ENCODE measurements at places on chromosomes 1 and 21.
A peak's percentile ranks its signal among the peaks of the same experiment; 100 is the strongest.

DNA sequence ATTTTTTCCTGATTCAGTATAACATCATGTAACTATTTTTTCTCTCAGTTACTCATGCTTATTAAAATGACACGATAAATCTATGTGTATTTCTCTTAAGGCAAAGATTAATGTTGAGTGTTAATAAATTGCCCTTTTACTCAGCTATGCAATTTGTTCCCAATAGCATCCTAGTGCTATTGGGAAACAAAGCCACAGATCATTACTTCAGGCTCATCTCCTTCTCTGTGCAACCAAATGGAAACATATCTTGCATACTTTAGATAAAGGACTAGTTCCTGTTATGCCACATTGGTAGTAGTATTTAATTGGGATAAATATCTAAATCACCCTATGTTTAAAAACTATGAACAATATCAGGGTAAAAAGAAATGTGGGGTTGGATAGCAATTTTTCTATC lies 106.2 kb downstream of the PLPPR4 start:
- no peak for DNase-seq

DNA sequence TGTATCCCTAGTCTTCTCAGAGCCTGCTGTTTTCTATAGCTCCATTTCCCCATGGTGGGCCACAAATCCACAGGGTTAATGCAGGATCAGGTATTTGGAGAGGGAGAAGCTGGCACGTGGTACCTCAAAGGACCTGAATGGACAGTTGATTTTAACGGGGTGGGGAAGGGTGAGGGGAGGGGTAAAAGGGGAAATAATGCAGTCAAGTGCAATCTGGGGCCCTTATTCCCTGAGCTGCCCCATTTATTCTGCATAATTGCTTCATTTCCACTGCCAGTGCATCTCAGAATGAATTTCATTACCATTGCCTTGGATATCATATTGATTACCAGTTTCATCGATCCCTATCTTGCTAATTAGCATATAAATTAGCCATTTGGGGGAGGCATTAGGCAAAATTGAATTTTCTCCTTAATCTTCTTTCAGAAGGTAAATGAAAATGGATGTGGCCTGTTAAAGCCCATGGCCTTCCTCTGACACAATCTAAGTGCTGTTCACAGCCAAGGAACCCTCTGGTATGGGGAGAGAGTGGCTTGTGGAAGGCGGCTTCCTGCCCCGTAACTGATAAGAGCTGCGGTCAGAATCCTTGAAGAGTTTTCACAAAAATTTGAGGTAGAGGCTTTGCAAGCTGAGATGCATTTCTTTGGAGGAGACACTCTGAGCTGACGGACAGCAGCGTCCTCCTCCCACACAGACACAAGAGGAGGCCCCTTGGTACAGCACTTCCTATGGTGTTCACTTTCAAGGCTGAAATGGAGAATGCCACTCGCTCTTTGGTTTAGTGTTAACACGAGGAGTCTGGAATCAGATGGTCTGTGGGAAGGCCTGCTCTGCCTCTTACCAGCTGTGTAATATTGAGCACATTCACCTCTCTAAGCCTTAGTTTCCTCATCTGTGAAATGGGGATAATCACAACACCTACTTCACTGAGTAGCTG lies 34.4 kb downstream of the PHC2 start:
- no peak for DNase-seq

GRCh38 chr1:65668368-65668767 lies 124.3 kb upstream of the PDE4B start:
- DNase-seq = no peak

DNA sequence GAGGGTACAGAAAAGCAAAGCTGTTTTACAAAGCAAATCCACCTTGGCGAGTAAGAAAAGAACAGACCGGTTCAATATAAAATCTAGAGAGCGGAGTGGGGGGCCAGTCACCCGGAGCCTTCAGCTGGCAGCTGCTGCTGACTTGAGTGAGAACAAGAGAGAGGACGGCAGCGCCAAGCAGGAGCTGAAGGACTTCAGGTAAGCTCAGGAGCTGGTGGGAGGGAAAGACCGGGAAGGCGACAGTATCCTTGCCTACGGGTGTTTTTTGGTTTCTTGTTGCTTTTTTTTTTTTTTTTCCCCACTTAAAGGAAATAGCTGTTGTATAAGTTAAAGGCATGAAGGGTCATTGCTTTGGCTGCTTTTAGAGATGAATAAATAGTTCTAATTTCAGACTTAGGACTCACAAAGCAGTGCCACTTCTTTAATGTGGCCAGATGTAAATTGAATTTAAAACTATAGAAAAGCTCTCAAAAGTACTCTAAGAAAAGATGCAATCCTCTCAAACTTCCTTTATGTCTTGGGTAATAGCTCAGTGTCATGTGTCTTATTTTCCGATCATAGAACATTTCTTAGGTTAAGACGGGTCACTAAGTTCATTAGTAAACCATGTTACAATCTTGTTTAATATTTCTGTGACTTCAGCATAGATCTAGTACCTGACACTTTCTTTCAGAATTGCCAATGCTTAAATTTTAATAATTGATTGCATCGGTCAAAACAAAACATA lies 82.8 kb downstream of the PRDM2 start:
- no peak for DNase-seq

- DNase-seq = no peak
Observed at GRCh38 chr1:244371242-244372141, 80.2 kb downstream of the ADSS2 start.

DNA sequence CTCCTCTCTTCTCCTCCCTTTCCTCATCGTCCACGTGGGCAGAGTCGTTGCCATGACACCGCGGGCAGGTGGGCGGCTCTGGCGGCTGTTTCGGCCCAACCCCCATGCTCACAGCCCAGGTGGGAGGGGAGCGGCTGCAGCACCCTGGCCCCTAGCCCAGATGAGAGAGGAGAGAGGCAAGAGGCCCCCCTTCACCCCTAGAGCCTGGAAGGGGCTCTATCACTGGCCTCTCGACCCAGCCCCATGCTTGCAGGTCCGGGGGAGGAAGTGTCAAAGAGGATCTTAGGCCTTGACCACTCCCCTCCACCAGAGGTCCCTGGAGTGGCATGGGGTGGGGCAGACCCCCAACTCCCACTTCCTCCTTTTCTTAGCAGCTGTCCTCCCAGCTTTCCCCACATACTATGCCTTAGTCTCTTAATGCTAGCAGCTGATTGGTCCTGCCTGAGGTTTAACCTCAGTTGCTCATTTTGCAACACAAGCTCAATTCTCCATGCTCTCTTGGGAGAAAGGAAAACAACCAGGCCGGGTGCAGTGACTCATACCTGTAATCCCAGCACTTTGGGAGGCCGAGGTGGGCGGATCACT lies 10.4 kb downstream of the DLGAP3 start:
- DNase-seq = no peak

DNA sequence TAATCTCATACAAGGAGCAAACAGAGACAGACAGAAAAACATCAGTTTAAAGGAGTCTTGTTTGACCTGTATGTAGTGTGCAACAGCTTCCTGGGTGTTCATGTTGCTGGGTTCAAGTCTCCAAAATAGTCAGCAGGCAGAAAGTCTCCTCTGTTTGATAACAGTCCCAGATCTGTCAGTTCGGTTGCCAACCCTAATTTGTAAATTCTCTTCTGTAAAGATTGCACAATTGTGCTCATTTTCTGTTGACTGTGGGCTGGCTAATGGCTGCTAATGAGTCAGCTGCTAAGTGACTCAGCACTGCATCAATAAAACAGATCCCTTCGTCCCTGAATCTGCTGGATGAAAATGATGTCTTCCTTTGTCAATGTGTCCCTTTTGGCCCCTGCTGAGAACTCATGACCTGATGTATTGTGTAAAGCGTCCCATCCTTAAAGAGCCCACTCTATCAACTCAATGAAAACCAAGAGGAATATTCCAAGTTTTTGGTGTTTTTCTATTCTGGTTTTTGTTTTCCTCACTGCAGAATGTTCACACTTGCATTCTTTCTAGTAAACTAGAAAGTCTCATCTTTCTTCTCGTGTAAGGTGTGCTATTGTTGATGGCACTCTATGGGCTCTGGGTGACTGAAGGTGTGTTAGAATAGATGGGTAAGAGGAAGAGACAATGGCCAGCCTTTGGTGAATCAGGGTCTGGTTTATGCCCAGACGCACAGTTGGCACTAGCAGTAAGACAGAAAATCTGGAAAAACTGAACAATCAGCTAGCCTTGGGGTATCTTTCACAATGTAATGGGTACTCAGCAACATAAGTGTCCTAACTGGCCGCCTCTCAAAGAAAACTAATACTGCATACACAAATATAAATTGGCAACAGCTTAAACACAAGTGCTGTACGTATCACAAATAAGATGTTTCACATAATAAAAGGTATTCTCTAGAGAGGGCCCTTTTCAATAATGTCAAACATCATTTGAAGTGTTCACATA lies 75.1 kb upstream of the SIPA1L2 start:
- DNase-seq = no peak

- no peak for DNase-seq
Observed at GRCh38 chr1:234499943-234500245, 20.9 kb upstream of the TARBP1 start.

- DNase-seq = no peak
Observed at GRCh38 chr1:44012404-44012803, 18.9 kb downstream of the SLC6A9 start.

DNA sequence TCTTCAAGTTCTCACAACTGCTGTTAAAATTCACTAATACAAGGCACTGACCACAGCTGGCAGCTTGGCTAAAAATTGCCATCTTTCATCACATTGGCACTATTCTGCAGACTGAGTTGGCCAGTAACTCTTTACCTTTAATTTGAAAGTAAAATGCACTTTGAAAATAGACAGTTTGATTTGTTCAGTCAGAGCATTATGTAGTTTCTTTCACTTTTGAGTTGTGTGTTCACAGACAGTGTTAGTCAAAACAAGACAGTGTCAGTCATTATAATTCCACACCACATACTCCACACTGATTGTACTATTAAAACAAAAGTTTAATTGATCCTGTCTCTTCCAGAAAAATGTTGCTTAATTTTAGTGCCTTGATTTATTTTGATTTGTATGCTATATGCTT lies 160.7 kb downstream of the SDCCAG8 start:
- DNase-seq = no peak

- DNase-seq = no peak
Observed at GRCh38 chr1:63022319-63022718, 238.4 kb downstream of the ATG4C start.

- DNase-seq = no peak
Observed at GRCh38 chr1:59261537-59261936, 35.4 kb upstream of the FGGY start.

DNA sequence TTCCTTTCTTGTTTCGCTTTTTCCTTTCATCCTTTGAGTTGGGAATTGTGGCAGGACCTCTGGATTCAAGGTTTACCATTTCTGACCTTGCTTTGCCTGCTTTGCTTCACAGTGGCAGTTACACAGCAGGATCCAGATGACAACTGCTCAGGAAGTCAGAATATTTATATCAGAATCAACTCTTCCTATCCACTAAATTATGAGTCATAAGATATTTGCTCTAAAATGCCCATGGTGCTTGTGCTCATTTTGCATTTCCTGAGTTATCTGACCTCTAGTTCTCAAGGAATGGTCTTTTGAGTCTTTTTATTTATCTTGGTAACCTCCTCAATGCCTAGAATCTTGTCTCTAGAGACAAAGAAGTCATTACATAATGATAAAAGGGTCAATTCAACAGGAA lies 290.8 kb downstream of the LRRC7 start:
- DNase-seq = no peak

- DNase-seq = peak; percentile 71
Observed at GRCh38 chr1:155127105-155127966, at the start of gene EFNA1. EFNA1 (plus strand) TSS chr1:155127876; CDS start chr1:155127978, 102 bp downstream.

DNA sequence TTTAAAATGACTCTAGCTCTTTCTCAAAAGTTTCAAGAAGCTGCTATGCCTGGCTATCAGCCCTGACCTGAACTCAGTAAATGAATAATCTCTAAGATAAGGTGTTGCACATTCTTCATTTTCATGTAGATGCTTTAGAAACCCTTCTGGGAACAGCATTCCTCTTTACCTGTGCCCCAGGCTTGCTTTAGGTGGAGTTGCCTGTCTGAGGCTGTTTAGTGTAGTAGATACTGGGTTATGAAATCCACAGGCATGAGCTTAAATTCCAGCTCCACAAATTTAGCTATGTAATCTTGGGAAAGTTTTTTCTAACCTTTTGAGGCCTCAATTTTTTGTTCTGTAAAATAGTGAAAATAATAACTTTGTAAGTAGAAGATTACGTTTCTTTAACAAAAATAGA lies 41.6 kb downstream of the ATP6V1G3 start:
- DNase-seq = no peak

DNA sequence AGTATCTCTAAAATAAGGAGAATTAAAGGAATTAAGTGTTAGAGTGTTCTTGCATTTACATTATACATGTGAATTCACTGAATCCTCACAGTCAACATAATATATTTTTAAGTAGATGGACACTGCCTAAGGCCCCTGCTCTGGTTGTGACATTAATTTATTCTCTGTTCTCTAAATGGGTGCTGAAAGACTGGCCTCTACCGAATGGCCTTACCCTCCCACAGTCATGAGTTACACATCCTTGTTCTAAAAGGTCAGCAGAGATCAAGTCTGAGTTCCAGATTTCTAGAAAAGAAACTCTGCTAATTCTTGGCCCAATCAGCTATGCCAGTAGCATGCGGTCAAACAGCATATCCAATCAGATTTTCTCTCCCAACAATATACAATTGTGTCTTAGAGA lies 193.2 kb downstream of the TM2D1 start:
- DNase-seq = no peak

- DNase-seq = no peak
Observed at GRCh38 chr1:54357967-54358366, 48.2 kb downstream of the SSBP3 start.

GRCh38 chr1:119737040-119737682 lies 25.4 kb downstream of the PHGDH start:
- no peak for DNase-seq

DNA sequence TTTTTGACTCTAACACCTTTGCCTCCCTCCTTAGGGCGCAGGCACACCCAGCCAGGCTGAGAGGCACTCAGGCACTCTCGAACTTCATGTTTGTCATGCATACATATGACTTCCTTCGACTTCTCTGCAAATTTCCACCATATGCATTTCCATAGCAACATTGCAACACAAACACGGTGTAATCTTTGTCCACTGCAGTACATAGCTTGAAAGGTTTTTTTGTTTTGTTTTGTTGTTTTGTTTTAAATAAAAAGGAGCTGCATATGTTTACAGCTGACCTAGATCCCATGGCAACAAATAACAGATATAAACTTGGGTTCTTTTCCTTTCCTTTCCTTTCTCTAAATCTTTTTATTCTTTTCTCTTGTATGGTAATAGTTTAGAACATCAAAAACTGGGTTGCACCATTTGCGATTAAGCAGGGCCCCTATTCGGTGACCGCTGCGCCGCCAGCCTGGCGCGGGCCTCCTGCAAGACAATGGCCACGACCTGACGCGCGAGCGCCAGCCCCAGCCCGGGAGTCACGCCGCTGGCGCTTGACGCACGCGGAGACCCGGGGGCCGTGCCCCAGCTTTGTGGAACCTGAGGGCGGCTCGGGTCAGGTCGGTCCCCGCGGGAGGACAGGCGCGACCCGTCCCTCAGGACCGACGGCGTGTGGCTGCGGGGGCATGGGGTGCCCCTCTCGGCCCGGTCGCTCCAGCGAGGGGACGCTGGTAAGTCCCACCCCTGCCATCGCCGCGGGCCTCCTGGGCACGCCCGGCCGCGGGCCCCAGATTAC lies 35.2 kb downstream of the CCN1 start:
- DNase-seq = no peak

- no peak for DNase-seq
Observed at GRCh38 chr1:44256762-44257554, 43.7 kb downstream of the DMAP1 start.
